ENCODE measurements at places on chromosomes 3 and 15.

DNA sequence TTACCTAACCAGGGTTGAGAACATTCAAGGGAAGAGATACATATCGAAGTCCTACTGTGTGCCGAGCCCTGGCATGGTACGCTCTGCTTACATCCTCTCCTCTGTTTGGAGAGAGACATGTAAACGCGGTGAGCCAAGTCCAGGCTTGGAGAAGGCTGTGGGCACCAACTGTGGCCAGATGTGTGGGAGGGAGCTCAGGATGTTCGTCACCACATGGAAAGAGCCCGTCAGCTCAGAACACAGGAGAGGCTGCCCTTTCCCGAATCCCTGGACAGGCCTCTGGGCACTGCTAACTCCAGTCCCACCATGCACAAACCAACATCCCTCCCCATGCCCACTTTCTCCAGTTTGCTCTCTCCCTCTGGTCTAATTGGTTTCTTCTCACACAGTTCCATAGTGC lies 43.0 kb downstream of the MESD start:
- DNase-seq: no peak

DNA sequence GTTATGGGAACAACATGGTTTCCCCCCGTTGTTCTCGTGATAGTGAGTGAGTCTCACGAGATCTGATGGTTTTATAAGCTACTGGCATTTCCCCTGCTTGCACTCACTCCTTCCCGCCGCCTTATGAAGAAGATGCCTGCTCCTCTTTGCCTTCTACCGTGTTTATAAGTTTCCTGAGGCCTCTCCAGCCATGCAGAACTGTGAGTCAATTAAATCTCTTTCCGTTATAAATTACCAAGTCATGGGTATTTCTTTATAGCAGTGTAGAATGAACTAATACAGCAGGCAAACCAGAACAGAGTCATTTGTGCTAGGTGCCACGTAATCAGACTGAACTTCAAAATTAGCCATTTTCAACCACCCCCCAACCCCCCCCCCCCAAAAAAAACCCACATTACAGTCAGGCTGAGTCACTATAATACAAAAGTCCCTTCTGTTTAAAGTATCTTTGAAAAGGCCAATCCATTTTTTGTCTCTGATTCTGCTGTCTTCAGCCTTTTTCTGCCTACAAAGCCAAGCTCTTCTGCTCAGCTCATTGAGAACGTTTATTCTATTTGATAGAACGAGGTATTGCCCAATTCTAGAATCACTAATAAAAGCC lies 4.1 kb downstream of the OR4F6 start:
- no peak for DNase-seq

- no peak for DNase-seq
These were observed 28.5 kb downstream of the DNAJC13 start for GRCh38 chr3:132445817-132446216.

- no peak for DNase-seq
These were observed 203.7 kb upstream of the ICE2 start for GRCh38 chr15:60682615-60683014.

GRCh38 chr3:126119008-126119675 lies 35.2 kb upstream of the SLC41A3 start:
- DNase-seq: no peak
